Gastrocnemius medialis (tissue), 4 donors: ENCODE measurements at places on chromosomes 4 and X. TPM values are rescaled to one million over a fixed set of nuclear protein-coding genes. Genes with fewer than 3 reads are reported as not detected.

- H3K4me1 ChIP-seq: peaks cover 7% of the 10 kb centered on the region
- H3K27ac ChIP-seq: no peak overlapping the region
- H3K4me3 ChIP-seq: no peak overlapping the region
- no peaks in the 10 kb centered on the region for H3K36me3 ChIP-seq
- no peak for DNase-seq
Measured at GRCh38 chr4:142420311-142421095, 425.6 kb downstream of the INPP4B start.

DNA sequence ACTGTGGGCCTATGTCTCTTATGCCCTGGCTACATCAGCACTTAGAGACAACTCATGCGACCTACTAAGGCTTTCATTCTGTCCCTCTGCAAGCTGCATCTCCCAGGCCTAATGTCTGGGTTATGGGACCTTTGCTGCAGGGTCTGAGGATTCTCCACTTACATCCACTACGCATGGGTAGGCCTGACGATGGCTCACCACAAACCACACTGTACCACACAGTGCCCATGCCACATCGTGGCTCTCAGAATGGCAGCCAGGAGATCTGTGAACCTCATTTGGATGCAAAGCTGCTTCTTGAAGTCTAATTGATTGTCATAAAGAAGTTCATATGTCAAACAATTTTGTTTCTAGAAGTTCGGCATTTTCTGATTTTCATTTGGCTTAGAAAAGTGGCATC is 84.6 kb upstream of the BEND4 start:
- no peak overlapping the region for H3K27ac ChIP-seq
- H3K4me1 ChIP-seq: no peaks in the 10 kb centered on the region
- DNase-seq: no peak
- no peaks in the 10 kb centered on the region for H3K36me3 ChIP-seq

NOX1 gene
- total RNA-seq: not detected

DNA sequence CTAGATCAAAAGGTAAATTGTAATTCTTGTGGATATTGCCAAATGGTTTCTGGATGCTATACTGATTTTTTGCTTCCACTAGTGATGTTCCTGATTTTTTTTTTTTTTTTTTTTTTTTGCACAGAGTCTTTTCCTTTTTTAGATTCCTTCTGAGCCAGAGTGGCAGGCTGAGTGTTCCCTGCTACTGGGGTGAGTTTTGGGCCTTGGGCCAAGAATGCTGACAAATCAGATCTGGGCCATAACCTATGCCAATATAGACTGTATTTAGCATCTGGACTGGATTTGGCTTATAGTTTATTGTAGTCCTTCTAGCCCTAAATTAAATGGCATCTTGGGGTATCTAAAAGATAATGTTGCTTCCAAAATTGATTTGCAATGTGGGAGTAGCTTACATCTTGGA is 52.8 kb downstream of the REPS2 start:
- DNase-seq: no peak
- H3K36me3 ChIP-seq: no peaks in the 10 kb centered on the region
- no peaks in the 10 kb centered on the region for H3K4me1 ChIP-seq
- no peaks in the 10 kb centered on the region for H3K27me3 ChIP-seq

DNA sequence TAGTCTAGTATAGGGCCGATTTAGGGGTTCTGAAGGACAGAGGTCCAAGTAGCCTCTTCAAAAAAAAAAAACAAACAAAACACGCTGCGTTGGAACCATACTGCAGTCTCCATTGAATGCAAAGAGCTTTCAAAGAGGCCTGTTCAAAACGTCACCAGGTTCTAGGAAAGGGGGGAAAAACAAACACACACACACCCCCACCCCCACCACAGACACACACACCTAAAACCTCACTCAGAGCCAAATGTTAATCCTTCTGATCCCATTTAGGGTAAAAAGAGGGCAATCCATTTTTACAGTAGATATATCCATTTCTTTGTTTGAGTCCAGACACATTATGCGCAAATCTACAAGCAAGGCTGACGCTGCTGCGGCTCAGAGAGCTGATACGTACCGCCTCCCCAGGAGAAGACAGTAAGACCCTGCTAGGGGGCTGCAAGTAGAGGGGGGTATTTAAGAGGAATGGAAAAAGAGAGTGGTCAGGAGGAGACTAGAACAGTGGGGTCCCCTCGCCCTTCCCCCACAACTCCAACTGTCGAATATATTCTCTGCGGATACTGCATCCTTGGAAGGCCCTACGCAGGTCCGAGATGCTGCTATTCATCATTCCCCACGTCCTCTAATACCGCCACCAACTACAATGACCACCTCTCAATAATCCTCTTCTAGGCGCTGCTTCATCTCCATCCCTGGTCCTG is 1.3 kb downstream of the NKRF start:
- no peak for DNase-seq
- no peaks in the 10 kb centered on the region for H3K27me3 ChIP-seq
- H3K27ac ChIP-seq: peak overlapping the region; percentile 91
- H3K4me3 ChIP-seq: peak overlapping the region; percentile 68
- H3K36me3 ChIP-seq: no peaks in the 10 kb centered on the region
- H3K4me1 ChIP-seq: no peaks in the 10 kb centered on the region

GRCh38 chrX:13081395-13082205 is 37.2 kb upstream of the FAM9C start:
- H3K4me3 ChIP-seq: no peak overlapping the region
- H3K36me3 ChIP-seq: no peaks in the 10 kb centered on the region
- H3K27ac ChIP-seq: no peak overlapping the region
- H3K4me1 ChIP-seq: no peaks in the 10 kb centered on the region

- no peak for DNase-seq
- no peak overlapping the region for H3K27ac ChIP-seq
- H3K27me3 ChIP-seq: no peaks in the 10 kb centered on the region
- no peaks in the 10 kb centered on the region for H3K36me3 ChIP-seq
- no peak overlapping the region for H3K4me3 ChIP-seq
Measured at GRCh38 chrX:78619834-78620233, 39.3 kb downstream of the RTL3 start.

DNA sequence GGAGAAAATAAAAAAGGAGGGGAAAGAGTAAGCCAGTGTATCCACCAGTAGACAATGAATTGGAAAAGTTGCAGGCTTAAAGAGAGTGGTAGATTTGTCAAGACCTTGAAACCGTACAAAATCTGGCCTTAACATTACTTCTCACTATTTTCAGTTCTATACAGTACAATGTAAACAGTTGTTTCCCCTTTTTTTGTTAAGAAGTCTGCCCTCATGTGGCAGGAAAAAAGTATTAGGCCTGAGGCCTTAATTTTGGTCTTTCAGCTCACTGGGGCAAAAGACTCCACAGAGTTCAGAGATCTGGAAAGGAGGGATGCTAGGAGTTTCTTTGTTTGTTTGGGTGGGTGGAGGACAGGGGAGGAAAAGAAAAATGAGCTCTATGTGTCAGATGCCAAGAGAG is 92.8 kb upstream of the CCDC160 start:
- DNase-seq: no peak
- no peaks in the 10 kb centered on the region for H3K36me3 ChIP-seq
- no peaks in the 10 kb centered on the region for H3K4me1 ChIP-seq
- no peaks in the 10 kb centered on the region for H3K27me3 ChIP-seq
- H3K4me3 ChIP-seq: no peak overlapping the region

ABLIM2 gene
- total RNA-seq: 281 TPM

UTP14A gene
- 10.0 TPM for total RNA-seq

COMMD8 gene
- total RNA-seq: 8.5 TPM

DNA sequence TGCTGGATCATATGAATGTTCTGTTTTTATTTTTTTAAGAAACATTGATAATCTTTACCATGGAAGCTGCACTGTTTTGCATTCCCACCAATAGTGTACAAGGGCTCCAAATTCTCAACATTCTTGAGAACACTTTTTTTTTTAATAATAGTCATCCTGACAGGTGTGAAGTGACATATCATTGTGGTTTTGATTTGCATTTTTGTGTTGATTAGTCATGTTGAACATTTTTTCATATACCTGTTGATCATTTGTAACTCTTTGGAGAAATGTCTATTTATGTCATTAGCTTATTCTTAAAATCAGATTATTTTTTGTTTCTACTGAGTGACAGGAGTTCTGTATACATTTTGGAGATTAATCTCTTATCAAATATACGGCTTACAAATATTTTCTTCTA is 408.5 kb downstream of the GLUD2 start:
- no peak overlapping the region for H3K4me3 ChIP-seq
- no peak for DNase-seq
- H3K4me1 ChIP-seq: no peaks in the 10 kb centered on the region

DNA sequence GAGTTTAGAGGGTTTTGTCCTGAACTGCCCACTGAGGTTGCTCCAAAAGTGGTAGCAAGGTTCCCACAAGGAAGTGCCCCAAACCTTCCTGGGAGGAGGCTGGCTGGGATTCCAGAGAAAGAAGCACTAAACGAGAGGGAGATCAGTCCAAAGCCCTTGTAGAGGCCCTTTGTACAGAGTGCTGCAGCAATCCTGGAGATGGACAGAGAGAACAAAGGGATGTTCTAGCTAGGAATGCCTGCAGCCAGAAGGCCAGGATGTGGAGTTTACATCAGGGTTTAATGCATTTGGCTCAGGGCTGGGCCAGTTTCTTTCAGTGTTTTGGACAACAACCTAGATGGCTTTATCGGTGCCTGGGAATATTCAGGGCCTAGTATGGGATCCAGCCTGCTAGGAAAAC is 2155.1 kb upstream of the AGA start:
- no peaks in the 10 kb centered on the region for H3K36me3 ChIP-seq
- no peaks in the 10 kb centered on the region for H3K27me3 ChIP-seq
- H3K27ac ChIP-seq: no peak overlapping the region
- H3K4me3 ChIP-seq: no peak overlapping the region
- H3K4me1 ChIP-seq: no peaks in the 10 kb centered on the region

- no peak for DNase-seq
- H3K27ac ChIP-seq: no peak overlapping the region
- no peaks in the 10 kb centered on the region for H3K27me3 ChIP-seq
- no peak overlapping the region for H3K4me3 ChIP-seq
Measured at GRCh38 chrX:10773318-10773717, 152.9 kb upstream of the MID1 start.

- no peak for DNase-seq
- no peaks in the 10 kb centered on the region for H3K4me1 ChIP-seq
- no peak overlapping the region for H3K4me3 ChIP-seq
- no peaks in the 10 kb centered on the region for H3K27me3 ChIP-seq
- H3K27ac ChIP-seq: no peak overlapping the region
- H3K36me3 ChIP-seq: no peaks in the 10 kb centered on the region
Measured at GRCh38 chr4:160563552-160564282, 1460.8 kb downstream of the RAPGEF2 start.

GUCY1A1 gene
- total RNA-seq: 15.5 TPM

- no peak overlapping the region for H3K27ac ChIP-seq
- no peak for DNase-seq
- H3K36me3 ChIP-seq: no peaks in the 10 kb centered on the region
- no peak overlapping the region for H3K4me3 ChIP-seq
Measured at GRCh38 chrX:102491766-102492165, 20.2 kb upstream of the TCP11X2 start.

DNA sequence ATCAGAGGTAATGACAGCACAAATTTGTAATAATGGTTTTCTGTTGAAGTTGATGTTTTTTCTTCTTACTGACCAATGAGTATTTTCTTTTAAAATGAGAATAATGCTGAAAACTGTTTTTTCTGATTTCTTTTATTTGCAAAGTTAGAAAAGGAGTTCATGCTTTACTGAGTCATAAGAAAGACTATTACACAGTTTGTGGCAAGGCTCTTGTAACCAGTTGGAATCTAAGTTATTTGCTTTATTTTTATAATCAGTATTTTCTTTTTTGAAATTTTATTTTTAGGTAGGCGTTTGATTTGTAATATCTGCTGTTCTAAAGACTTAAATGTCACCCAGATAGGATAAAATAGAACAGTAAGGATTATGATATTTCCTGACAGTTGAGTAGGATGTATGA is 25.5 kb downstream of the ANAPC4 start:
- no peak for DNase-seq
- H3K4me1 ChIP-seq: no peaks in the 10 kb centered on the region

EGFL6 gene
- total RNA-seq: not detected

TBC1D19 gene
- 6.5 TPM for total RNA-seq

ADH1B gene
- total RNA-seq: 134 TPM

DNA sequence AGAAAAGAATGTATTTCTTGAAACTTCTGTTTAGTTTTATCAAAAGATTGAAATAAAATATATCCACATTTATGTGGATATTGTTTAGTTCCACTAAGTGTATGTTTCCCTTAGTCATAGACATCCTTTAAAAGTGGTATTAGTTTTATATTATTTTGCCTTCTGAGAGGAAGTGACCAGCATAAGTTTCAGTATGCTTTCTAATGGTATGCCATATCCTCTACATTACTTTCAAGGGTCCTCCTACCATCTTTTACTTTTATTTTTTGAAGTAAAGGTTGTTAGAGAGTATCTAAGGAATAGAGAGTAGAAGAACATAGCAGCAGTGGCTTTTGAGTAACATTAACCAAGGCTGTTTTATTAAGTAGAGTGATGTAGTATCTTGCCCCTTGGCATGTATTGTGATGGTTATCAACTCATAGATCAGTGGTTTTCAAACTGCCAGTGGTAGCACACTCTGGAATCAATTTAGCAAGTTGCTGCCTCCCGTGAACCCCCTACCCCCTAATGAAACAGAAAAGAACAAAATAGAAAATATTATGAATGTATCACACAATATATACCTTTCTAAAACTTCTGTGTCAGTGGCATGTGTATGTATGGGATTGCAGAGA is 44.8 kb downstream of the RBPJ start:
- H3K4me1 ChIP-seq: peaks cover 11% of the 10 kb centered on the region
- no peaks in the 10 kb centered on the region for H3K36me3 ChIP-seq
- H3K27ac ChIP-seq: no peak overlapping the region
- no peak overlapping the region for H3K4me3 ChIP-seq

GRCh38 chr4:111228874-111229273 is 606.0 kb upstream of the PITX2 start:
- no peaks in the 10 kb centered on the region for H3K36me3 ChIP-seq
- no peak for DNase-seq
- no peaks in the 10 kb centered on the region for H3K4me1 ChIP-seq
- no peak overlapping the region for H3K4me3 ChIP-seq

CTAG1A gene
- total RNA-seq: not detected

- no peak for DNase-seq
- peak overlapping the region; percentile 40 for H3K27ac ChIP-seq
- H3K4me3 ChIP-seq: no peak overlapping the region
Measured at GRCh38 chr4:168751263-168752225, 254.7 kb downstream of the PALLD start.
